PC-3 (cell line): ENCODE measurements at places on chromosomes 5 and 9.
A peak's percentile ranks its signal among the peaks of the same experiment; 100 is the strongest.

GRCh38 chr5:126514558-126515141 lies 80.4 kb downstream of the ALDH7A1 start:
- DNase-seq = no peak

DNA sequence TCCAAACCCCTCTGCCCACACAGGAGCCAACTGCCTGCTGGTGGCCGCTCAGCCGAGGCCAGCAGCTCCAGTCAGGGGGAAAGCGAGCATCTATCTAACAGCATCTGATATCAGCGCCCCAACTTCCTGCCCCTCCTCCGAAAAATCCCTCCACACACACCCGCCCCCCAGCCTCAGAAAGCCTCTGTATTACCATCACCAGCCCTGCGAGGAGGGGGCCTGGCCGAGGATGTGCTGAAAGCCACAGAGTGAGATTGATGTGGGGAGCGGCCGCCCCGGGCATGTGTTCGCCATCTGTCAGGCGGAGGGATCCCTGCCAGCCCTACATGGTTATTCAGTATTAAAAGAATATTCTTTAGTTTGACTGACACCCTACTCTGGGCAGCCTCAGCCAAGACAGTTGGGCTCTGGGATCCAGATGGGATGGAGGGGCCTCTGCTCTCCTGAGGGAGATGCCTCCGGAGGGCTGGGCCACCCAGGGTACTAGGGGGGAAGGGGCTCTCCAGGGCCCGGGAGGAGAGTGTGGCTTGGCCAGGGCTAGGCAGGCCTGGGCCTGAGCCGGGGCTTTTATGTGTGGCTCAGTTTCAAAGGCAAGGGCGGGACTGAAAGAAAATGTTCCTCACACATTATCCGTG lies 98.0 kb downstream of the HSD17B3 start:
- DNase-seq = no peak

DNA sequence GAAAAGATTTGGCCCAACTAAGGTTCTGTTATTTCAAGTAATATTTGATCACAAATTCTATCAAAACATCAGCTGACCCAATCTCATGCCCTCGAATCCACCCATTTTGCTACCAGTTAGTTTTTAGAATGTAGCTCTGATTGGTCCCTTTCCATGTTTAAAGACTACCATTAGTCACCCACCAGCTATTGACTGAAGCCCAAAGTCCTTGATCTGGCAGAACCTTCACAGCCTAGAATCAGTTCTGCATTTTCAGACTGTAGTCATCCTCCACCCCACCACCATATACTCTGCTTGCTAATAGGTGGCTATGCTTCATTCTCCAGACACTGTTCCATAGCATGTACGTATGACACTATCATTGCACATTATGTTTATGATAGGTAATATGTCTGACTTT lies 182.2 kb upstream of the TARS1 start:
- DNase-seq = peak; percentile 12

DNA sequence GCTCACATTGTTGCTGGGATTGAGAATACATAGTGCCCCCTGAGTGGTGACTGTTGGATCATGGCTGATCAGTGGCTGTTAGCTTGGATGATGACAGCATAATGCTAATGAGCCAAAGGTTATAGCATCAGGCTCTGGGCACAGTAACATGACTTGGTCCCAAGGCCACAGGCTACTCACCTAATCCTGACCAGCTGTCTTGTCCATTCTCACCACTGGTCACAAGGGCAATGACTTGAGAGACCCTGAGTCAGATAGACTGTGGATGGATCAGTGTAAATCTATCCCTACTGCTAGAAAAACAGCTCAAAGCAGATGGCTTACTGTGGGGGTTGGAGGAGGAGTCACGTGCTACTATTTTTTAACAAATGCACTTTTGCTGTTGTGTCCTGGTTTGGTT lies 74.7 kb downstream of the AOPEP start:
- DNase-seq = no peak

DNA sequence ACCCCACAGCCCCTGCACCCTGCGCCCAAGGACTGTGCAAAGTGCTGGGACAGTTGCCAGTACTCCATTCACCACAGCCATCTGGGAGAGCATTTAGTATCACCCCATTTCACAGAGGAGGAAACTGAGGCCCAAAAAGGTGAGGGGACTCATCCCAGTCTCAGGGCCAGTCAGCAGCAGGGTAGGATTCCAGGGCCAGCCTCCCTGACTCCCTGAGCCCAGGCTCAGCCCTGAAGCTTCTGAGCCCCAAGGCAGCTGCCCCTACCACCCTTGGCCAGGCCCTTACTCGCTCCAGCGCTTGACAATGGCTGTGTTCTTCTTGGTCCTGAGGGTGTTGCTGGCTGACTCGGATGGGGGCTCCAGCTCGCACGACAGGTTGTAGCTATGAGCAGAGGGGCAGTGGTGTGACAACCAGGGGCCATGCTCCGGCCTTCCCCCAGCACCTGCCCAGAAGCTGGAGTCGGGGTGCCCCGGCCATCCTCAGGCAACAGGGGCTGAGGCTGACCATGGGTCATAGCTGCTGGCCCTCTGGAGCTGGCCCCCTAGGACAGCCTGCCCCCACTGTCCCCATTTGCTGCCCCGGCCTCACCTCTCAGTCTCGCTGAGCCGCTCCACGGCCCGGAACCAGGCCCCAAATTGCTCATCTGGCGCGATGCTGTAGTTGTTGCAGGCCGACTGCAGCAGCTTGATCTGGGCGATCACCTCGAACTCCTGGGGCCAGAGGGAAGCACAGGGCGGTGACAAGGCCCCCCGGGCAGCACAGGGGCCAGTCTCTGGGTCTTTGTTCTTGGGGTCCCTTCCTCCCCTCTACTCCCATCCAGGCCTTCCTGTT lies 18.6 kb downstream of the RALGDS start:
- DNase-seq = no peak

DNA sequence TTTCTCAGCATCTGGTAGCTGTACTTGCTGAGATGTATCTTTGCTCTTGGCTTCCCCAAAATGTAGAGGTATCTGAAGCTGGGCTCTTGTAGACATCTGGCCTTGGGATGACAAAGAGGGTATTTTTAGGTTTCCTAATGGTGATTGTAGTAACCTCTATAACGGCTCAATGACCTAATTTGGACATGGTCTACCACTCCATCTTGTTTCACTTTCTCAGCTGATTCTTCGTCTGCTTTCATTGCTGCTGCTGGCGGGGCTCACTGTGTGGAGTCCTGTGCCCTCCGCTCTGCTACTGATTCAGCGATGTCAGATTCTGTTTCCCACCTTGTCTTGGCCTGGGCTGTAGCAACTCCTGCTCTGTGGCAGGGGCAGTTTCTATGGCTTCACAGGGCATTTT lies 12.7 kb upstream of the MARCHF11 start:
- DNase-seq = no peak

- DNase-seq = no peak
Measured at GRCh38 chr9:20242510-20243189, 379.6 kb downstream of the MLLT3 start.

DNA sequence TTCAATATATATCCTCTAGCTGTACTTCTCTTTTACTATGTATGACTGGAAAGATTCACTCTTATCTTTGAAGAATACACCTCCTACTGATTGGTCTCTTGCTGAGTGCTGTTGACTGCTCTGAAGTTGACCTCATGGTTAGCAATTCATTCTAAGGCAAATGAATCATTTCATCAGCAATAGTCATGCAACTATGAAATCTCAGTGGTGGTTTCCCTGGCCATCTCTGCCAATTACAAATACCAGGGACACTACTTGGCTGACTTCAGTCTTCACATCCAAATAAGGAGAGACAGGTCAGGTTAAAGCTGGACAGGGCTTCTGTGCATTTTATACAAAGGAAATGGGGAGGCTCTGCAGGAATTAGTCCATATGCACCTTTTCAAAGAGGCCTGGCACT lies 333.5 kb upstream of the ACTBL2 start:
- DNase-seq = peak; percentile 91

DNA sequence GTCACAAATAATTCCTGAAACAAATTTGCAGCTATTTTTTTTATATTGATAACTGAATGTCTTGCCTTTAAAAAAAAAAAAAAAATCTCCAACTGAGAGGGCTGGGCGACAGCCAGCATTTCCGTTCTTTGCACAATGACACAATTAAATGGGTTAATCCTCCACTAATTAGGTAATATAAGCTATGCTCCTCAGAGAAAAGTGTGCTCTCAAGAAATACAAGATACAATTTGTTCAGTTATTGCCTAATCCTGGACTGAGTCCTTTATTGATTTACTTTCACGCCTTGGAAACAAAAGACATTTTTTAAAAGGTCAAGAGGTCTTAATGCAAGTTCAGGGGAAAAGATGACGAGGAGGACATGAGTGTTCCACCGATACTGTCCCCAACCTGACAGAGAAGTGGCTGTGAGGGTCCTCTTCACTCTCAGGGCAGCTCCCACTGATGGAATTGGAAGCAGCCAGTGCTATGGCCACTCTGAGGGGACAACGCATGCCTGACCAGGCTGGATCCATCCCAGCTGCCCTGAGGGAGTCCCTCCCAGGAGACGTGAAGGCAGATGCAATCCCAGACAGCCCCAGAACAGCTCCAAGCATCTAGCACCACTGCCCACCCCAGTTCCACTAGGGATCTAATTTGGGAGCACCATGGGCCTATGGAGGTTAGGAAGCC lies 220.7 kb downstream of the GNA14 start:
- no peak for DNase-seq

GRCh38 chr9:89591274-89592212 lies 13.3 kb upstream of the GADD45G start:
- no peak for DNase-seq

DNA sequence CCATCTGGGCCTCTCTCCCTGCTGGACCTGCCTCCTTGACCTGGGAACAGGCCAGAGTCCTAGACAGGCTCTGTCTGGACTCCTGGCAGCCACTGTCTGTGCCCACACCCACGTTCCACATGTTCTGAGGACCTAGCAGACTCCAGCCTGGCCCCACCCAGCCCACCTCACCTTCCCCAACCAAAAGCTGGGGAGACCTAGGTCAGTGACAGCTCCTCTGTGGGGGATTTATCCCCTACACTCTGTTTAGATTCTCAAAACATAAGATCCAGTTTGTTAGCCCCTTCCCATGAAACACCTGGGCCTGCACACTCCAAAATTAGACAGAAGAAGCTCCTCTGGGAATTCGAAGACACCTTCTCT lies 59.8 kb upstream of the ADAMTS2 start:
- no peak for DNase-seq

DNA sequence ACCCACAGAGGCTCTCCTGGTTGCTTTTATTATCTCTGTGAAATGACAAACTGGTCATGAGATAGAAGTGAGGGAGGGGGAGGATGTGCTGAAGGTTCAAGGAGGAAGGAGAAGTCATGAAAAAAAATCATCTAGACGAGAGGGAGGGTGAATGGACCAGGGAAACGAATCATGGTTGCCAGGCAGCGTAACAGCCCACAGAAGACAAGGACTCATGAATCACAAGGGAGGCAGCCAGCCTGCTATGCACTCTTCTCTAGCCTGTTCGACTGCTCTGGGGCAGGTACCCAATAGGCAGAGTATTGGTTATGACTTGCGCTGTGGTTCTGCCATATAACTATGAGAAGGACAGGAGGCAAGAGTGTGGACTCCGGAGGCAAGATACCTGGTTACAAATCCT lies 475.2 kb downstream of the CDK5RAP2 start:
- no peak for DNase-seq

DNA sequence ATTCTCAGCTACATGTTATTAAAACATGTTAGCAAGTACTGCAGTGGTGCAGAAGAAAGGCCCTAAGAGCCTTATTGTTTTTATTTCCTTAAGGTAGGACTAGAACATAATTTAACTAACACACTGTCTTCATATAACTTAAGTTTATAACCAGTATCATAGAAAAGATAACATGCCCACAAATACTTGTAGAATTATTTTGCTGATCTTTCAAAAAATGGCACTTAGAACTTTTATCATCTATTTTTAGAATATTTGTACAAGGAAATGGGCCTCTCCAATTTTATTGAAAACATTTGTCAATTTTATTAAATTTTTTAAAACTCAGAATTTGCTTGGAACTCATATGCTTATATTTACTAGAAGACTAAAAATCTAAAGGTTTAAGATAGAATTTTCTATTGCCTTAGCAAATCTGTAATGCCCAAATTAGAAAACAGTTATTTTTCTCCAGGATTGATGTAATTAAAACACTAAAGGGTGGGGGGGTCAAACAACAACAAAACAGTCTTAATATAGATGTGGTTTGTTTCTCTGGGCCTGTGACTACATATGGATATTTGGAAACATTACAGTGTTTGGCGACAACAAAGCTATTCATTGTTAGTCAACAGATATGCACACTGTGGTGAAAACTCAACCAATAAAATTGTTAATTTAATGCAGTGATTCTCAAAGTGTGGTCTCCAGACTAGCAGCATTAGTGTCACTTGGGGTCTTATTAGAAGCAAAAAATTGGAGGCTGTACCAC lies 360.4 kb downstream of the PDE4D start:
- DNase-seq = no peak

GRCh38 chr5:103452666-103453065 lies 109.9 kb downstream of the NUDT12 start:
- peak; percentile 39 for DNase-seq

- peak; percentile 41 for DNase-seq
Measured at GRCh38 chr9:83649080-83649479, 26.1 kb downstream of the IDNK start.

DNA sequence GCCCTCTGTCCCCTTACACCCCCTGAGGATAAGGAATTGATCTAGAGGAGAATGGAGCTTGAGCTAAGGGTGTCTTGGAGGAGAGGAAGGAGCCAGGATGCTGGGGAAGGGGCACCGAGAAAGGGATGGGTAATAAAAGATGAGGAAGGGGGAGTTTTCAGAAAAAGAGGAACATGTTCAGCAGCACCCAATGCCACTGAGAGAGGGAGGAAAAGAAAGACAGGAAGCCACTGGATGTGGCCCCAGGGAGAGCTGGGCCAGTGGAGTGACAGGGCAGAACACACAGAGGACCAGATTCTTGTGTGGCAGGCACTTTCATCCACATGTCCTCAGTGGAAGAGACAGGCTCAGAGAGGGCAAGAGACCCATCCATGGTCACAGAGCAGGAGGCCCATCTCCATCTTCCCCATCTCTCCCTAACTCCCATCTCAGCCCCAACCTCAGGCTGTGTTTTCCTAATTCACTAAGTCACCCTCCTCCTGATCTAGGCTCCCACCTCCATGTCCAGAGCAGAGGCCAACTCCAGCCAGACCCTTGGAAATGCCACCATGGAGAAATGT lies 7.2 kb downstream of the PFN3 start:
- DNase-seq = no peak

GRCh38 chr5:52665559-52665958 lies 122.2 kb upstream of the ITGA1 start:
- no peak for DNase-seq

DNA sequence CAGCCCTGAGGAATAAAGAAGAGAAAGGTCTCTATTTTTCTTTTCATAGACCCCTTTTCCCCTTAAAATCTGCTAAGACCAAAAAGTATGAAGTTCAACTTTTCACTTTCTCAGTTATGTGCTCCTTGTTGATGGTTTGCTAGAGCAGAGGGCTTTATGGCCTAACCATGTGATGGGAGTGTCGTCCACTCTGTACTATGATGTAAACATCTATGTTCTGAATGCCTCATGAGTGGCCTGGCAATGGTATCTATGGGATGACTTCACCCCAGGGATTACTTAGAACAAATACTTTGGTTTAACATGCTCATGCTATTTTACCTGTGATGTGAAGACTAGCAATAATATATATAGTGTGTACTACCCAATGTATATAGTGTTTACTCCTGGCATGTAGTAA lies 43.7 kb upstream of the MIER3 start:
- DNase-seq = no peak
